ENCODE measurements at places on chromosomes 1 and 21.

DNA sequence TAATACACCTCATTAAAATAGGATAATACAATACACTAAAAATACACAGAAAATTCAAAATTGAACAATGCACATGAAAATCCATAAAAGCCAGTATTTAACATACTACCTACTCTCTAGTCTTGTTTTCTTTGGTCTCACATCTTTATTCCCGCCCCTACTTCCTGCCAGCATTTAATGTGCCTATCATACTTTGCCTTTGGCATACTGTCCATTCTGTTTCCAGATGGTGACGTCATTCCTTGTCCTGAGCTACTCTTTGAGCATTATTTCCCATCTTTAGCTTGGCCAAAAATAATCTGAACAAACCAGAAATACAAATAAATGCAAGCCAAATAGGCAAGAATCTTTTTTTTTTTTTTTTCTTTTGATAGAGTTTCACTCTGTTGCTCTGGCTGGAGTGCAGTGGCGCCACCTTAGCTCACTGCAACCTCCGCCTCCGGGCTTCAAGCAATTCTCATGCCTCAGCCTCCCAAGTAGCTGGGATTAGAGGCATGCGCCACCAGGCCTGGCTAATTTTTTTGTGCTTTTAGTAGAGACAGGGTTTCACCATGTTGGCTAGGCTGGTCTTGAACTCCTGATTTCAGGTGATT, 4.4 kb downstream of the HFM1 start:
- DNase-seq: no peak

DNA sequence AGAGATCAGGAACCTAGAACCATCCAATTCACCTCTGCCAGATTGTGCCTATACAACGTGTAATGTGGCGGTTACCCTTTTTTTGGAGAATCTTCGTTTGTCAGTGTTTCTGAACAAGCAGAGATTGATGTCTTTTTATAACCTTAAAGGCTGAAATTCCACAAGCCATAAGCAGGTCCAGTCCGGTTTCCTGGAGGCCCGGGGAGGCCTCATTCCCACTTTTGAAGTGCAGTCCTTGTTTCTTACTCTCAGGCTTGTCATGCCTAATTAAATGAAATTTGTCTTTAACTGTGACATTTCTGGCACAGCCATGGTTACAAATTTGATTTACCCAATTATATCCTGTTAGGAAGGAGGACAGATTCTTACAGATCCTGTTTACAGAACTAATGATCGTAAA, 27.8 kb downstream of the ZNF362 start:
- no peak for DNase-seq

DNA sequence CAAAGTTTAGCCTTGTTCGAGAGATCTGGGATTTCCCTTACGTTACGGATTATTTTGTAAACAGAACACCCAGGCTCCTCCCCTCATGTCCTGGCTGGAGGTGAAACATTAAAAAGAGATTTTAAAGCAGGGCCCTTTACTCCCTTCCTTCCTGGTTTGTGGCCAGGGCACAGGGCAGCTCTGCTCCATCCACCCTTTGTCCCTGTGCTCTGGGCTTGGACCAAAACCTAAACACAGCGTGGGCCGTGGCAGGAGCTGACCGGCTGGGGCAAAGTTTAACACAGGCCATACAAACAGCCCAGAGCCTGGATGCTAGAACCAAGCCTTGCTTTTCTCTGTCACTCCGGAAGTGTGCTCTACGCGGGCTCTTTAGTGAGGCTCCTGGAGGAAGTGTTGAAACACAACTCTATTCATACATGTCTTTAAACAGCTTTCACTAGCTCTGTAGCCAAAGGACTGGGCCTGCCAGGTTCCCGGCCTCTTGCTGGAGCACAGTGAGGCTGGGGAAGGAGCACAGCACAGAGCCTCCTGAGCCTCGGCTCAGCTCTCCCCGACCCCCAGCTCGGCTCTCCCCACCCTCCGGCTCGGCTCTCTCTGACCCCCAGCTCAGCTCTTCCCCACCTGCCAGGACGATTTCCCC, 84.7 kb downstream of the PDE9A start:
- no peak for DNase-seq

- DNase-seq: peak; percentile 53
These were observed 61.4 kb downstream of the EIF2B3 start for GRCh38 chr1:44924835-44925464.

- no peak for DNase-seq
These were observed 75.0 kb downstream of the DNM3 start for GRCh38 chr1:171916315-171916771.

DNA sequence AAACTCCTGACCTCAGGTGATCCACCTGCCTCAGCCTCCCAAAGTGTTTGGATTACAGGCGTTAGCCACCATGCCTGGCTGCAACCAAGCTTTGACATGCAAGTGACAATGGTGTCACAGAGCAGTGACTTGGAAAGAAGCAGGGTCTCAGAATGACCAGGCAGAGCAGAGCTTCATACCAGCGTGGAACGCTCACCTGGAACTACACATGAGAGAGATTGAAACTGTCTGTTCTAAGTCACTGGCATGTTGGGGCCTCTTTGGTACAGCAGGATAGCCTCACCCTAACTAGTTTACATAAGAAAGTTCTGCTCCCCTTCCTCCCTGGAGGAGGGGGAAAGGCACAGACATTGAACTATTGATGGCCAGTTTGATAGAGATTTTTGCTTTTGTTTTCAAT, 47.5 kb upstream of the ITPKB start:
- DNase-seq: no peak

- DNase-seq: no peak
These were observed 100.9 kb upstream of the RUNX3 start for GRCh38 chr1:25030674-25031589.

DNA sequence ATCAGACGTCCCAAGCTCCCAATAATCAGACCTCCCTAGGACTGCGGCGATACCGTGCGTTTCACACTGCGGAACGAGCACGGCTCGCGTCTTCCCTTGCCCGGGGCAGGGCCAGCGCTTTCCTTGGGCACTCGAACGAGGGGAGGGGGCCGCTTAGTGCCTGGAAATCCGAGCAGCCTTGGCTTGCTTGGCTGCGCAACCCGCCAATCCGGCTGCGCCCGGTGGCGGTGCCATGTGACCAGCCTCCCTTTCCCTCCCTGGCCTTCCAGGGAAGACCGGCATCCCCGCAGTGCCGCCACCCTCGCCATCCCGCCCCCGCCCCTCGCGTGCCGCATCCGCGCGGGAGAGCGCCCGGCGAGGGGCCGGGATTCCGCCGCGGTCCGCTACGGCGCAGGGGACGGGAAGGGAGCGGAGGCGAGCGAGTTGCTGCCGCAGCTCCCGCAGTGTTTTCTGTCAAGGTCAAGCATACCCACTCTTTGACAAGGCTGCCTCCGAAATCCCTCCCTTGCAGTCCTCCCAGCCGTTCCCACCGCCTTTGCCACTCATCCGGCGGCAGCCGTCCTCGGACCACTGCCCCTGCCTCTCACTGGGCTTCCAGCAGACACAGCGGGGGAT, 8.3 kb upstream of the RNF19B start:
- peak; percentile 28 for DNase-seq

GRCh38 chr1:89259283-89259971, 13.2 kb downstream of the GBP5 start:
- no peak for DNase-seq

DNA sequence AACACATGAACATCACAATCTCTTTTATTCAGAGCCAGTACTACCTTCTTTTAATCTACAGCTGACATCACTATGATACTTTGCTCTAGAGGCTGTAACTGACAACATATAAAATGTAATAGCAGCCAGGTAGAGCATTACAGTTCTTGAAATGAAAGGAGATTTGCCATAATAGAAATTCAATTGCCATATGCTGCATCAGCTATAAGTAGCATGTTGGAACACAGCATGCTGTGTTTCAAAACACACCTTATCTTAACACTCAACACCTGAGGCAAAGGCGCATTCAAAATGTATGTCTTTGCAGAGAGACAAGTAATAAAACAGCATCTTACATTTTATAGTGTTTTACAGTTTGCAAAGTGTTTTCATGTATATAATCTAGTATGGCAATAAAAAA, 24.0 kb upstream of the KRTAP21-1 start:
- no peak for DNase-seq

Measured in HTR-8/SVneo (cell line).